IPS DF 6.9 (cell line): ENCODE measurements at places on chromosomes 1 and 21.

DNA sequence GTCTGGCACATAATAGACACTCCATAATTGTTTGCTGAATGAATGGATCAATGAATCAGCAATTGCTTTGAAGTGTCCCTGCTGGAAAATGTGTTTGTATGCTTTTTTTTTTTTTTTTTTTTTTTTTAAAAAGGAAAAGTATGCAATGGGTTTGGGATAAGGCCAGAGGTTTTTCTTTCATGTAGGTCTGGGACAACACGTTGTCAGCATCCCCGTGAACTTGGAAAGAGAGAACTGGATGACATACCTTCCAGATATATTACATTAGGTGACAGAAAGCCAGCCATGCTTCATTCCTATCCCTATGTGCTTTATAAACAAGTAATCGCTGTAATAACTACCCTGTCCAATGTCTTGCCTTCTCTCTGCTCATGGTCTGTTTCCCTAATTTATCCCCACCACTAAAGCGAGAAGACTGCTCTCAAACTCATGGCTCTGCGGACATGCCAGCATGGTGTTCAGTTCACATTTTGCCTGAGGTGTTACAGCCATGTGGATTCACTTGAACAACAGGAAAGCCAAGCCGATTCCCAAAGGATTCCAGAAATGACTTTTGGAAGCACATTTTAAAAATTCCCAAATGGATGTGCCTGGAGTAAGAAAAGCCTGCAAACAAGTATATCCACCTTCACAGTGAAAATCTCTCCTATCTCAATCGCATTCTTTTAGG is 34.8 kb upstream of the GREM2 start:
- no peak for DNase-seq

- no peak for DNase-seq
These were observed 197.7 kb upstream of the DUSP10 start for GRCh38 chr1:221939607-221940006.

DNA sequence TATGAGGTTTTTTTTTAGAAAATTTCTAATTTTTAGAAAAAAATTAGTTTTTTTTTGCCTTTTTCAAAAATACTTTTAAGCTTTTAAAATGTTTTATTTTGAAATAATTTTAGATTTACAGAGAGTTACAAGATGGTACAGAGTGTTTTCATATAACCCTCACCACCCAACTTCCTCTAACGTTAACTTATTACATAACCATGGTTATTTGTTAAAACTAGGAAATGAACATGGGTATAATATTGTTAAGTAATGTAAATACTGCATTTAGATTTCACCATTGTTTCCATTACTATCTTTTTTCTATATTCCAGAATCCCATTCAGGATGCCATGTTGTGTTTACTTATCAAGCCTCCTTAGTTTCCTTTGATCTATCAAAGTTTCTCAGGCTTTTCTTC is 45.2 kb upstream of the ST6GALNAC3 start:
- DNase-seq: no peak

DNA sequence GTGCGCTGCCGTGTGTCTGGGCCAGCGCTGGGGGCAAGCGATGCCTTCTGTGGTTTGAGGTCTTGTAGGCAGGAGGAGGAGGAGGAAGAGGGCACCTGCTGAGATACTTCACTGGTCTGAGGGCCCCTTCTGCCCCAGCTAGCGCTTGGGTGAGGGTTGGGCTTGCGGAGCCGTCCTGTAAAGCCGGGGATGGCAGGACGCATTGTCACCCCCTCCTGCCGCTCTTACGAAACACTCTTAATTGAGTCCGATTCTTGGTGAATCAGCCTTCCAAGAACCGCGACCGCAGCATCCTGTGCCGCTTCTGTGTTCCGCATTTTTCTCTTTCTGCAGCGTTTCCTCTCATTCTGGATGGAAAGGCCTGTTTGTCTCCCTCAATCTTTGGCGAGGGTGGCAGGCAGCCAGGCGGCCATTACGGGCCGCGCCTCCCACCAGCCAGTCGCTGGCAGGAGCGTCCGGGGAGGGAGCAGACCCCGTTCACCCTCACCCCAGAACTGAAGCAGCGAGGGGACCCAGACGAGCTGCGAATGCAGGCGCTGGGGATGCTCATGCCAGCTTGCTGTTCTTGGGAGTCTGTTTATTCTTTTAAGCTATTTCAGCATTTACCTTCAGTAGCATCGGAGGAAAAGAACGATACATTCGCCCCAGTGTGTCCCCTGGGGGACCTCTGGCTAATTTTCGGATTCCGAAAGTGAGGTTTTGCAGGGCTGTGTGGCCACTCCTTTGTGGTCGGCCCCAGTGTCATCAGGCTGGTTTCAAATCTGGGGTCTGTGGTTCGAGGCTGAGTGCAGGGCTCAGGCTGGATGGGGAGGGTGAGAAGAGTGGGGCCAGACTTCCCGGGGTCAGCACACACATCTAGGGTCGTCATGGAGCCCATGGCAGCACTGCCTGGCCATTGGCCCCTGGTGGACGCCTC is 62.7 kb downstream of the SKI start:
- no peak for DNase-seq

DNA sequence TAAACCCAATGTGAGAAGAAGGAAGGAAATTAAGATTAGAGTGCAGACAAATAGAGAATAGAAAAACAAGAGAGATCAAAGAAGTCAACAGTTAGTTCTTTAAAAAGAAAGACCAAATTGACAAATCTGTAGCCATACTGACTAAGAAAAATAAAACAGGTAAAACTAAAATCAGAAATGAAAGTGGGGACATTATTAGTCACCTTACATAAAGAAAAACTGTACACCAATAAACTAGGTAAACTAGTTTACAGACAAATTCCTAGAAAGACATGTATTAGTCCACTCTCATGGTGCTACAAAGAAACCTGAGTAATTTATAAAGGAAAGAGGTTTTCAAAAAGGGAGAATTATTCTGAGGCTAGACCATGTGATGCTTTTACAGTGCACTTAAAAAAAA is 22.3 kb downstream of the BLZF1 start:
- no peak for DNase-seq
